ENCODE measurements at places on chromosomes 13 and 19.
A peak's percentile ranks its signal among the peaks of the same experiment; 100 is the strongest.

DNA sequence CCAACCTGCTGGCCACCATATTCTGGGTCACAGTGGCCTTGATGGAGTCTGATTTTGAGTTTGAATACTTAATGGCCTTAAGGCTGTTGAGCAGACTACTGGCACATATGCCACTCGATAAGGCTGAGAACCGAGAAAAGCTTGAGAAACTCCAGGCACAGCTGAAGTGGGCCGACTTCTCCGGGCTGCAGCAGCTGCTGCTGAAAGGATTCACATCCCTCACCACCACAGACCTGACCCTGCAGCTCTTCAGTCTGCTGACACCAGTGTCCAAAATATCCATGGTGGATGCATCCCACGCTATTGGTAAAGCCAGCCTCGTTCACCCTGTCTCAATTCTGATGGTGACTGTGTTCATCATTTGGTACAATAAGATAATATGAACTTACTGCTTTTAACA lies 77.5 kb downstream of the ZAR1L start:
- no peak for DNase-seq

DNA sequence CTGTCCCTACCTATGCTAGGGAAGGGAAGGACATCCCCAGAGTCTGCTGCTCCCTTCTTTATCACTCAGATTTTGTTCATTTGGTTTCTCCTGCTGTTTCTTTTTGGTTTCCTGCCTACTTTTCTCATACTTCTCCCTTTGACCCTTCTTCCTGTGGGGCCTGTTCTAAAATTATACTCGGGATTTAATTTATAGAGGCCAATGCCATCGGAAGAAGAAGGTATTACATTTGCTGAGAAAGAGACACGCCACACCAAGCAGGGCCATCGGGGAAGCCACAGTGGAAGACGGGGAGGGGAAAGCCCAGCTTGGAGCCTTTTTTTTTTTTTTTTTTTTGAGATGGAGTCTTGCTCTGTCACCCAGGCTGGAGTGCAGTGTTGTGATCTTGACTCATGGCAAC lies 46.8 kb upstream of the FARP1 start:
- no peak for DNase-seq

DNA sequence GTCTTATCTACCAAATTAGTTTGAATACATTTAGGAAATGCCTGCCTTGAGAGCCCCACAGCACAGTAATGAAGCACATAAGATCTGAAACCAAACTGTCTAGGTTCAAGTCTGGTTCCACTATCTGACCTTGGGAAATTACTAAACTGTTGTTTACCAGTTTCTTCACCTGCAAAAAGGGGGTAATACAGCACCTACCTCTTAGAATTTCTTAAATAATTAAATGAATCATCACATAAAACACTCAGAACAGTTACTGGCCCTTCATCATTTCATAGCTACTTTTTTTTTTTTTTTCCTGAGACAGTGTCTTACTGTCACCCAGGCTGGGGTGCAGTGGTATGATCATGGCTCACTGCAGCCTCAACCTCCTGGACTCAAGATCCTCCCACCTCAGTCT lies 59.6 kb downstream of the USP12 start:
- DNase-seq, result no peak

GRCh38 chr19:56884441-56884840 lies 43.9 kb upstream of the PEG3 start:
- DNase-seq, result no peak

GRCh38 chr13:63954683-63955082 lies 2539.0 kb upstream of the PCDH20 start:
- no peak for DNase-seq

DNA sequence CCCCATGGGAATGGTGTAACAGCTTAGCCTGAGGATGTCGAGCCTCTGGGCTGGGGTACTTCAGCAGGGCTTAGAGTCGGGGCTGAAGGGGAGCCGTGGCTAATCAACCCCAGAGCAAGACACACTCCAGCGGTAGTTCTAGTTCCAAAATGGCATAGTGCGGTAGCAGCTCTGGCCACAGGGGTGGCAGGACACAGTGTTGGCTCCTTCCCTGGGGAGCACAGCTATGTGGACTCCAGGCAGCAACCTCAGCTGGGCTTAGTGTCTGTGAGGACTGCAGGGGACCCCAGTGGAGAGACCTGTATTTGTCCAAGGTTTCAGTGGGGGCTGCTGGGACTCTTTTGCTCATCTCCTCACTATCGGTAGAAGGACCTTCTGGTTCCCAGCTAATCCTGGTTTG lies 70.8 kb upstream of the PCDH20 start:
- no peak for DNase-seq

DNA sequence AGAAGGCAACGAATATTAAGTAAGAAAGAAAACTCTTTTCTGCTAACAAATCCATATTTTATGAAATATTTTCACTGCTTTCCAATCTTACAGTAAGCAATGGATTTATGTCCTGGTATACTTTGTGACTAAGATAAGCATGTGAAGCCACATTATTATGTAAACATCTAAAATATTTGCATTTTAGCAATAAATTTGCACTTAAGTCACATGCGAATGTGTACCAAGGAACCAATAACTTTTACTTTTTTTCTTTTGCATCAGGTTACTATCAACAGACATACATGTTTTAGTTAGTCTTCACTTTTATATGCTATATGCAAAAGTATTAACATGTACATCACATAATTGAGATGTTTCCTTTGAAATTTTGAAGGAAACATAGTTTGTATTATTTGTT lies 536.7 kb downstream of the SLITRK6 start:
- DNase-seq, result no peak

- DNase-seq, result no peak
Measured at GRCh38 chr13:31986676-31987470, 44.7 kb upstream of the FRY start.

DNA sequence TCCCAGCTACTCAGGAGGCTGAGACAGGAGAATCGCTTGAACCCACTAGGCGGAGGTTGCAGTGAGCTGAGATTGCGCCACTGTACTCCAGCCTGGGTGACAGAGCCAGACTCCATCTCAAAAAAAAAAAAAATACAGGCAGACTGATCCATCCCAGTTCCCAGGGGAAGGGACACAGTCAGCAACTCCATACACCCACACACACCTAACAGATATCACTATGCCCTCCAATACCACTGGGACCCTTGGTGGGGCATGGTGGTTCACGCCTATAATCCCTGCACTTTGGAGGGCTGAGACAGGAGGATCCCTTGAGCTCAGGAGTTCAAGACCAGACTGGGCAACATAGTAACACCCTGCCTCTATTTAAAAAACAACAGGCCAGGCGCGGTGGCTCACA lies 2.6 kb downstream of the DPF1 start:
- no peak for DNase-seq

- DNase-seq, result no peak
Measured at GRCh38 chr13:68984688-68985319, 1122.8 kb upstream of the ATXN8OS start.

- DNase-seq, result no peak
Measured at GRCh38 chr19:44164327-44164672, 600 bp upstream of the ZNF226 start.

DNA sequence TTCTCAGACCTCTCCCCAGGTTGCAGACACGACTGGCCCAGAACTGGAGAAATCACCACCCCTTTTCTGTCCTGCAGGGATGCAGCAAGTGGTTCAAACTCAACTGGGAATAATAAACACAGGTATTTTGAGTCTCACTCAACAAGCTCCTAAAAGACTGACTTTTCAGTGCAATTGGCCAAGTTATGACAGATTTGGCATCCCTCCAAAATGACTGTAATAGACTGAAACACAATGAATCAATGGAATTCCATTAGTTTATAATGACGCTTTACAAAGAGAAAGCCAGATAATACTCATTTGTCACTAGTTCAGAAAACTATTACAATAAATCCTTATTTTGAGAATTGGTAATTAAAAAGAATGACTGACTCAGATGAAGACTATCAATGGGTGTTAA lies 38.1 kb downstream of the MIPEP start:
- DNase-seq, result peak; percentile 29

GRCh38 chr13:36536546-36536945 lies 104.3 kb downstream of the CCNA1 start:
- DNase-seq, result no peak

DNA sequence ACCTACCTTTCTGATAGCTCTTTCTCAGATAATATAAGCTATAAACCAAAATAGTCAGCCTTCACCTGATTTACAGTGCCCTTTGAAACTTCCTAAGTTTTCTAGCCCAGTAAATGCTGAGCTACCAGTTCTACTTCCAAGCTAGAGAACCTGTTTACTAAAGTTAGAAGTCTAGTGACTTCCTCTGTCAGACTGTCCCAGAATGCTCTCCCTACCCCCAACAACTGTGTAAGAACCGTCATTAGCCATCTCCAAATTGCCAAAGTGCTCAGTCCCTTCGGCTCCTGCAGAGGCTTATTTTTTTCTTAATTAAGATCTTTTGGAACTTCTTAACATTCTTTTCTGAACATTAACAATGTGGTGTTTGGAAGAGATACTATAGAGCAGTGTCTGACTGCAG lies 3.2 kb upstream of the ABCC4 start:
- DNase-seq, result no peak

DNA sequence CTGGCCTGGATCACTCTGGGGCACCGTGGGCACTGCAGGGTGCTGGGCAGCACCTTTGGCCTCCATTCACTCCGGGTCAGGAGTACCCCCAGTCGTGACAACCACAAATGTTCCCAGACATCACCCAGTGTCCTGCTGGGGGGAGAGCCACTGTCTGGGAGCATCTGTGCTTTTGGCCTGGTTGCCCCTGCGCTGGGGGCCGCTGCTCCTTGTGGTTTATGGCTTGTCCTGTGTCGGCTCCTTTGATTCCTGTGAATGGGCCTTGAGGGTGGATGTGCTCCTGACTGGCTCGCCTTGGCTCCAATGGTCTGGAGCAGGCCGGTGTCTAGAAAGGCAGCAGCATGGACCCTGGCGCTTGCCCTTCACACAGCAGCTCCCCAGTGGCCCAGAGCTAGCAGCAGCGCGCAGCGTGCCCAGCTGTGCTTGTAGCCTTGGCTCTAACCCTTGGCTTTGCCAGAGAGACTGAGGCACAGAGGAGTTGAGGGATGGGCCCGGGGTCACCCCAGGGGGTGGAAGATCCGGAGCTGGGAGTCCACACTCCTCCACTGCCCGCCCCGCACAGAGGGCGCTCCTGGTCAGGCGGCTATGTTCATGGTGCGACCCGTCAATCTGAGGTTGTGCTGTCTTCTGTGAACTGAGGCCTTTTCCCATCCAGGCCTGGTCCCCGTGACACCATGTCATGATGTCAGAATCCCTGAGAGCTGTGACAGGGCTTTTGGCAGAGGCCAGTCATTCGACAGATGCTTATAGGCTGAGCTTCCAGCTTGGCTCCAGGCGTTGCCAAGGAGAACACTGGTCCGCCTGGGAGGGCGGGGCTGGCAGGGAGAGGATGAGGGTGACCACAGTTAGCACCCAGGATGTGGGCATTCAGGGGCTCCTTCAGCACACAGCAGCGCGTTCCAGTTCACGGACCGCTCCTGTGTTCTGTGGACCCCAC lies 4.1 kb downstream of the DAZAP1 start:
- no peak for DNase-seq

DNA sequence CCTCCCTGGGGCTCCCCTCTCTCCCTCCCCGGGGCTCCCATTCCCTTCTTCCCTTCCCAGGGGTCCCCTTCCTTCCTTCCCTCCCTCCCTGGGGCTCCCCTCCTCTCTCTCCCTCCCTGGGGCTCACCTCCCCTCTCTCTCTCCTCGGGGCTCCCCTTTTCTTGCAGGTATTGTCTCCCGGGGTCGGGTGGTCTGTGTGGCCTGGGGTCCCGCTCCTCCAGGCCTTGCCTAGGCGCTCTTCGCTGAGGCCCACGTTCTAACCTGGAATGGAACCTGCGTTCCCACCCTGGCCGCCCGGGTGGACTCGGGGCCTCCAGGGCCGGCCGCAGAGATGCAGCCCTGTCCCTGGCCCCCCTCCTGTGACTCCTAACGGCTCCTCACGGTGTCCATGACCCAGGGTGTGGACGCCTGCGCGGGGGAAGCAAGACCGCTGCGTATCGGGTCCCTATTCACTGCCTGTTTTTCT lies 940 bp upstream of the DCUN1D2 start:
- no peak for DNase-seq

- no peak for DNase-seq
Measured at GRCh38 chr13:99078017-99078771, 100.3 kb upstream of the DOCK9 start.

GRCh38 chr13:95338905-95339304 lies 37.7 kb upstream of the ABCC4 start:
- no peak for DNase-seq

DNA sequence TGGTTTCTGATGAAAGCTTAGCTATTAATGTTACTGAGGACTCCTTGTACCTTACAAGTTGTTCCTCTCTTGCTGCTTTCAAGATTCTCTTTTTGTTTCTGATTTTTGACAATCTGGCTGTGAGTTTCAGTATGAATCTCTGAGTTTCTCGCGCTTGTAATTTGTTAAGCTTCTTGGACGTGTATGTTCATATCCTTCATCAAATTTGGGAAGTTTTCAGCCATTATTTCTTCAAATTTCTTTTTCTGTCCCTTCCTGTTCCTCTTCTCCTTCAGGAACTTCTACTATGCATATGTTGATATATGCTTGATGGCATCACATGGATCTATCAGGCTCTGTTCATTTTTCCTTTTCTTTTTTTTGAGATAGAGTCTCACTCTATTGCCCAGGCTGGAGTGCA lies 5.6 kb upstream of the URI1 start:
- no peak for DNase-seq

- no peak for DNase-seq
Measured at GRCh38 chr13:110648848-110649421, 33.6 kb downstream of the NAXD start.

DNA sequence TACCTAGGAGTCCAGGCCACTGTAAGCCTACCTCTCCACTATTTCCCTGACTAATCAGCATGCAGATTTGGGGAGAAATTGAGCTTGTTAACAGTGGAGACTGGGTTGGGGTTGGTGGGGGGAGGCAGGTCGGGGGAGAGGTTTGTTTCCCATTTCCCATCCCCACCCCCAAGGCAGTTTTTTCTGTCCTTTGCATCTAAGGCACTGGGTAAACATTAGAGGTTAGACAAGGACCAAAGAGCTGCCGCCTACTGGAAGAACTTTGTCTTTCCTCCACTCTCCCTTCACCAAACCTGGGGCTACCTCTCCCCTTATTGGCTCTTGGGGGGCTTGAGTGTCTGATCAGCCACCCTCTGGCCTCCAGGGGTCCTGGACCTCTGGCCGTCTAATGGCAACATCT lies 953 bp downstream of the KCNN4 start:
- no peak for DNase-seq

GRCh38 chr19:31821346-31821745 lies 472.1 kb upstream of the TSHZ3 start:
- no peak for DNase-seq

- DNase-seq, result no peak
Measured at GRCh38 chr19:13920940-13921747, 15.1 kb downstream of the CC2D1A start.

GRCh38 chr19:35056513-35057063 lies 15.1 kb downstream of the HPN start:
- DNase-seq, result no peak

Data from fibroblast of skin of left quadriceps (primary cell).